ENCODE measurements at places on chromosomes 3 and 15.

- DNase-seq, result no peak
Observed at GRCh38 chr3:98406034-98406433, 15.6 kb downstream of the OR5K3 start.

DNA sequence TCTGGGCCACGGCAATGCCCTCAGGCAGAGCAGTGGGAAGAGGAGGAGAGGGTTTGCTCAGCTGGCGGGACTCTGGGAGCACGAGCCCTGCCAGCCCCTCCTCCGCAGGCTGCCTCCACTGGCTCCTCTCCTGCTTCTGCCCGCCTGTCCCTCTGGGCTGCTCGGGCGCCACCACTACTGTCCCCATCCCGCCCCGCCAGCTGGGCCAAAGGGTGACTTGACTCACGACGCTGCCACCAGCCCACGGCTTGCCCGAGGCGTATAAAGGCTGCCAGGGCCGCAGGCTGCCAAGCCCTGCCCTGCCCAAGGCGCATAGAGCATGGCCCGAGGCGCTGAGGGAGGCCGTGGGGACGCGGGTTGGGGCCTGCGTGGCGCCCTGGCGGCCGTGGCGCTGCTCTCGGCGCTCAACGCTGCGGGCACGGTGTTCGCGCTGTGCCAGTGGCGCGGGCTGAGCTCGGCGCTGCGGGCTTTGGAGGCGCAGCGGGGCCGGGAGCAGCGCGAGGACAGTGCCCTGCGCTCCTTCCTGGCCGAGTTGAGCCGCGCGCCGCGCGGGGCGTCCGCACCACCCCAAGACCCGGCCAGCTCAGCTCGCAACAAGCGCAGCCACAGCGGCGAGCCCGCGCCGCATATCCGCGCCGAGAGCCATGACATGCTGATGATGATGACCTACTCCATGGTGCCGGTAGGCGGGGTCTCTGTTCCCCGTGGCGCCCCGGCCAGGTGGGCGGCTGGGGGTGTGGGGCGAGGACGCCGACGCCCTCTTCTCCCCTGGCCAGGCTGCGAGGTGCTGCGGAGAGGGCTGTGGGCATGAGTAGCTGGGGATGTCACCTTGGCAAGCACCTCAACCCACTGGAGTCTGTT lies at the start of gene GLDN:
Gene GLDN (plus strand): TSS at position 290 of the 861 bp plus-strand sequence. CDS start 30 bp downstream, at position 320.
- DNase-seq, result no peak

- DNase-seq, result no peak
Observed at GRCh38 chr3:157327018-157327417, 109.6 kb upstream of the PTX3 start.

GRCh38 chr15:39204031-39204430 lies 376.8 kb upstream of the THBS1 start:
- no peak for DNase-seq

- no peak for DNase-seq
Observed at GRCh38 chr15:58555162-58556027, 123.6 kb downstream of the LIPC start.

DNA sequence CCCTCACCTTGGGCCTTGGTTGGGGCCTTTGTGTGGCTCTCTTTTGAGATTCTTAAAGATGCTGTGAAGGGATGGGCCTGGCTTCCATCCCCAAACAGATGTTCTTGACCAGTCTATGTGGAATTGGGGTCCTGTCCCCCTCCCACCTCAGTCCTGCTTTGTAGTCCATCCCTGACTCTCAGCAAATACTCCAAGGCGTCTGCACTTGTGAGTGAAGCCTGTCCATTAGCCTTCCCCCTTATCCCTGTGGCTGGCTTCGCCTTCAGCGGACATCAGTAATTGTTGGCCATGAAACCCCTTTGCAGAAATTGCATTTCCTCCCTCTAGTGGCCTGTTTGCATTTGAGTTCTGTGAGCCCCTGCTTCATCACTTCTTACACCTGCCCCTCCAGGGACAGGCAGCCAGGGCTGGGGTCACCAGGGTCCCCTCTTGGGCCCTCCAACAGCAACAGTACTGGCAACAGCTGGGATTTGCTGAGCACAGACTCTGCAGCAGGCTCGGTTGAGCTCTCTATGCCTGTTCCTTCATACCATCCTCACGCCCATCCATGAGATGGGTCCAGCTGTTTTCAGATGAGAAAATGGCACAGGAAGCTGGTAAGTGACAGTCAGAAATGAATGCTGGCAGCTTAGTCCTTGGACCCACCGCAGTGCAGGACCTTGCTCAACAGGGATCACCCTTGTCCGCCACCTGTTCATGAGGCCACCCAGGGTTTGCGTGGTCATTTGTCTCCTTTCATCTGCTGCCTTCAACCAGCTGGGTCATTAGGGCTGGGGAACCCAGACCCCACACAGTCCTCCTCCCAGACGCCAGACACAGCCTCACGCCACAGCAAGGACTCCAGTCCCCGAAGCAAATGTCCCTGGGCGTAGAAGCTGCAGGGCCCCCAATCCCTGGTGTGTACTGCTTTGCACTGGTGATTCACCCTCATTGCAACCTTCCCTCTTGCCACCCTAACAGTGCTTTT lies 8.9 kb upstream of the LRRK1 start:
- DNase-seq, result no peak

DNA sequence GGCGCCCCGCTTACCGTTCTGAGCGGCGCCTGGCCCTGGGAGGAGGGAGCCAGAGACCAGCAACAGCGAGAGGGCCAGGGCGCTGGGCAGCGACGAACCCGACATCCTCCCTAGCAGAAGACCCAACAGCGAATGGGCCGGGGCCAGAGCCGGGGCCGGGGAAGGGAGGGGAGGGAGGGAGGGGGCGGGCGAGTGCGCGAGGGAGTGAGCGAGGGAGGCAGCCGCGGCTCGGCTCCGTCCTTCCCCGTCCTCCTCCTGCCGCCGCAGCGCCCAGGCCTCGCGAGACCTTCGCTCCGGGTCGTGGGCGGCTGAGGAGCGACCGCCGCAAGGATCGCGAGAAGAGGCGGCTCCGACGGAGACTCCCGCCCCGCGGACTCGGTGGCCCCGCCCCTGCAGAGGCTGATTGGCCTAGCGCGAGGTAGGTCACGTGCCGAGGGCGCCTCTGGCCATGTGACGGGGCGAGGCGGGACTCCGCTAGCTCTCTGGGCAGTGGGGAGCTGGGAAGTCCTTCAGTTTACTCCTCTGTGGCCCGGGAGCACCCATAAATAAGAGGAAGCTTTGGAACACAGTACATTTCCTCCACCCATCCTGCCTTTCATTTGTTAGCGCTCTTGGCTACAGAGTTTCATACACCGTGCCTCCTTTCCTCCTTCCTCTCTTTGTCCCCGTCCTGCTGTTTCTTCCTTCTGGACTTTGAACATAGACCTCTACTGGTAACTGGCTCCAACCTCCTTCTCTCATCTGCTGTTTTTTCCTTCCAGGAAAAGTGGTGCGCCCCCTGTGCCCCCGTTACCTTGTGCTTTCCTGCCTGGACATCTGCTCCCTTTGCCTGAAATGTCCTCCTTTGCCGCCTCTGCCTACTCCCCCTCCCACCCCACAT lies at the start of gene NPTN:
Gene NPTN (minus strand): TSS at position 279 of the 880 bp plus-strand sequence. CDS start 174 bp downstream, at position 105.
- DNase-seq, result peak; percentile 91

GRCh38 chr3:66035763-66036477 lies 2.8 kb downstream of the MAGI1 start:
- DNase-seq, result no peak

- DNase-seq, result no peak
Observed at GRCh38 chr15:77966540-77967234, 110.8 kb downstream of the TBC1D2B start.

- no peak for DNase-seq
Observed at GRCh38 chr3:134485075-134485717, 589 bp downstream of the ANAPC13 start.

DNA sequence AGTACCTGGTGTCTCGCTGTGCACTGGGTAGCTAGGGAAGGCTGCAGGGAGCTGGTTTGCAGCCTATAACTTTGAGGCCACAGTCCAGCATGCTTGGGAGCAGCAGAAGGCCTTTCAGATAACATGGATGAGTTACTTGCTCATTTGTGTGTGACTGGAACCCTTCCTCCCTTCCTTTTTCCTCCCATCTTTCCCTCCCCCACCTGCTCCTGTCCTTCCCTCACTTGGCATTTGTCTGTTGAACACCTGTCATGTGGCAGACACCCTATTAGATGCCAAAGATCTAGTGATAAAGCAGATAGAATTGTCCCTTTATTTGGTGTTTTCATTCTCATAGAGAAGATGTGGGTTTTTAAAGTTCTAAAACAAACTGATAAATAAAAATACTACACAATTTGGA lies 71.6 kb downstream of the LRTM1 start:
- no peak for DNase-seq

- DNase-seq, result no peak
Observed at GRCh38 chr3:134894533-134894932, 99.5 kb downstream of the EPHB1 start.

DNA sequence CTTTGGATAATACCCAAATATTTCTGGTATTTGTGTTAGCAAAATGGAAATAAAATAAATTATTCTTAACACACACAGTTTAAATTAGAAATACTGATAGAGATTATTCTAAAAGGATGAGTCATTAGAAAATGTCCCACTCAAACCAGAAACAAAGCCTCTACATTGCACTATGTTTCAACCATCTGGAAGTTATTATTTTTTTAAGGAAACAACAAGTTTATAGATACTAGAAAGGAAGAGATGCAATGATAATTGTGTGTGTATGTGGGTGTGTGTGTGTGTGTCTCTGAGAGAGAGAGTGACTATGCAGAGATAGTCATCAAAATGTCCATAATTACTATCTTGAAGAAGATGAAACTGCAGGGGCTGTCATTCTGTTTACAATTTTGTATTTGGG lies 1340.5 kb downstream of the ROBO1 start:
- no peak for DNase-seq

DNA sequence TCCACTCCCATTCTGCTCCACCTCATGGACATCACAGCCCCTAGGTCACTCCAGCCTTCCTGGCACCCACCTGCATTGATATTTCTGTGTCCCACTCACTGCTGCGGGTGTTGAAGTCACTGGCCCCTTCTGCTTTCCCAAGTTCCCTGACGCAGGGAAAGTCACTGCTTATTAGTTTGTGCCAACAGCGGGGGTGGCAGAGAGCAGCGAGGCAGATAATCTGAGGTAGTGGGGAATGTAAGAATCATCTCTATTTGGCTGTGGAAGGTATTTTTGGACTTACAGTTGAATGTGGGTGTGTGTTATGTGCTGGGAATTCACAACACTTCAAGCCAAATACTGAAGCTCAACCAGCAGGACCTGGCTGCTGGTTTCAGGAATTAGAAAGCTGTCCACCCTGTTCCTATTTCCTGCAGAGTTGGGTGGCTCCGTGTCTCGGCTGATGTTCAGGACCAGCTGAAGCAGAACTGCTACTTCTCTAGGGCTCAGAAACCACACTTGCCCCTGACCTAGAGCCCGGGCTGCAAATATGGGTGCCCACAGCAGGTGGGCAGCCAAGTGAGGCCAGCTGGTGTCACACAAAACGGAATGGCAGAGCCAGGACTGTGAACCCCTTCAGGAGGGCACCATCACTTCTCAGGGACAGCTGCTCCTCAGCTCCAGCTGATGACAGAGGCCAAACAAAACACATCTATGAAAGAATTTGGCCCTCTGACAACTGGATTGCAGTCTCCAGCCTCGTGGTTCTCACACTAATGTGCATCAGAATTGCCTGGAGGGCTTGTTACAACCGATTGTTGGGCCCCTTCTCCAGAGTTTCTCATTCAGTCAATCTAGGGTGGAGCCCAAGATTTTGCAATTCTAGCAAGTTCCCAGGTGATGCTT lies 57.7 kb downstream of the SEMA5B start:
- no peak for DNase-seq

GRCh38 chr15:90664650-90665287 lies 52.4 kb upstream of the BLM start:
- no peak for DNase-seq

DNA sequence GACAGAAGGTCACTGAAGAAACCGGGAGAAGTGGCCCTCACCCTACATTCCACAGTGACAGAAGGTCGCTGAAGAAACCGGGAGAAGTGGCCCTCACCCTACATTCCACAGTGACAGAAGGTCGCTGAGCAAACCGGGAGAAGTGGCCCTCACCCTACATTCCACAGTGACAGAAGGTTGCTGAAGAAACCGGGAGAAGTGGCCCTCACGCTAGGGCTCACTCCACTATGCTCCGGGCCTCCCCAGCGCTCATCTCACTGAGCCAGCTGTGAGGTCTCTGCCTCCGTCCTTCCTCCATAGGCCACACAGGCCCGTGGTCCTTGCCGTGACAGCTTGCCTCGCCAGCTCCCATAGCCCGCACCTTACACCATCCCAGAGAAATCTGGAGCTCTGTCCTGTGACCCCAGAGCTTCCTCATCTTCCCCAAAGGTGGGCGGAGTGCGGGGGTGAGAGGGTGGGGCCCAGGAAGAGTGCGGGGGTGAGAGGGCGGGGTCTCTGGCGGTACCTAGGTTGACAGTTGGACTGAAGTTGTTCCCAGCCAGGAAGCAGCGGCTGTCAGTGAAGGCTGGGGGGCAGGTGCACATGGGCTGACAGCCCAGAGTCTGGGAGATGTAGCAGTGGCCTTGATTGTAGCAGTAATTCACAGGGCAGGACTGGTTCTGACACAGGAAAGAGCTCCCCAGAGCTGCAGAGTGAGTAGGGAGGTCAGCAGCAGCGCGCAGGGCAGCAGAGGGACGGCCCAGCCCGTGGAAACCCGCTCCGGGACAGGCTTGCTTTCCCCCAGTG lies 32.0 kb downstream of the MUC20 start:
- DNase-seq, result no peak

GRCh38 chr3:187783098-187783497 lies 37.8 kb upstream of the BCL6 start:
- DNase-seq, result no peak

- DNase-seq, result no peak
Observed at GRCh38 chr3:196645096-196645495, 5.6 kb downstream of the NRROS start.

DNA sequence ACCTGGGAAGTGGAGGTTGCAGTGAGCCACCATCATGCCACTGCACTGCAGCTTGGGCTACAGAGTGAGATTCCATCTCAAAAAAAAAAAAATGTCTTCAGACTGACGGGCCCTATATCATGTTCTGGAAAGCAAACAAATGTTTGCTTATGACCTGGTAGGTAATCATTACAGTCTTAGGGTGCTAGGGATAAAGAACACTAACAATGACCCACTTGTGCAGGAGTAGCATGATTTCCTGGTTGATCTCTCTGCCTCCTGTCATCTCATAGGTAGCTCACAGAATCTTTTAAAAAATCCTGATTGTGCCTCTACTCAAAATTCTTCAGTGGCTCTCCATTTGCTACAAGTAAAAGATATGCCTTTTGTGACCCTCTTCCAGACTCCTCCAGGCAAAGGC lies 74.5 kb upstream of the TSPAN3 start:
- no peak for DNase-seq

- peak; percentile 54 for DNase-seq
Observed at GRCh38 chr3:186821429-186822387, 15.4 kb upstream of the RFC4 start.
